ENCODE measurements at places on chromosomes 1 and 21. TPM values are rescaled to one million over a fixed set of nuclear protein-coding genes. Genes with fewer than 3 reads are reported as not detected.

S100A4 gene
- total RNA-seq = 33.4 TPM

PTPN7 gene
- total RNA-seq = not detected

RUSC1 gene
- total RNA-seq = 31.9 TPM

TIE1 gene
- total RNA-seq = 1.5 TPM

HTR1D gene
- not detected for total RNA-seq

ROR1 gene
- total RNA-seq = 93.1 TPM

CHD5 gene
- under 0.01 TPM for total RNA-seq

TP73 gene
- not detected for total RNA-seq

LCE2B gene
- total RNA-seq = not detected

S100A9 gene
- not detected for total RNA-seq

ATAD3B gene
- total RNA-seq = 8.0 TPM

ADORA3 gene
- total RNA-seq = not detected

HSF2BP gene
- total RNA-seq = 1.2 TPM

NEGR1 gene
- 9.2 TPM for total RNA-seq

LCE3E gene
- total RNA-seq = not detected

C1QA gene
- not detected for total RNA-seq

Measured in pericardium fibroblast (primary cell).